ENCODE measurements at places on chromosomes 2 and 18.

GRCh38 chr18:49596687-49597086 lies 34.8 kb downstream of the LIPG start:
- H3K27ac ChIP-seq: no peak overlapping the region
- no peak overlapping the region for H3K4me3 ChIP-seq

GRCh38 chr2:100008956-100009355 lies 133.4 kb downstream of the AFF3 start:
- no peak overlapping the region for H3K4me3 ChIP-seq
- H3K27ac ChIP-seq: no peak overlapping the region
- DNase-seq: no peak
- H3K4me1 ChIP-seq: no peaks in the 10 kb centered on the region
- no peaks in the 10 kb centered on the region for H3K27me3 ChIP-seq

- H3K27me3 ChIP-seq: no peaks in the 10 kb centered on the region
- no peak overlapping the region for H3K4me3 ChIP-seq
- H3K4me1 ChIP-seq: no peaks in the 10 kb centered on the region
- no peak for DNase-seq
- H3K27ac ChIP-seq: no peak overlapping the region
- no peaks in the 10 kb centered on the region for H3K36me3 ChIP-seq
Observed at GRCh38 chr2:77520641-77521547, 1.3 kb downstream of the LRRTM4 start.

DNA sequence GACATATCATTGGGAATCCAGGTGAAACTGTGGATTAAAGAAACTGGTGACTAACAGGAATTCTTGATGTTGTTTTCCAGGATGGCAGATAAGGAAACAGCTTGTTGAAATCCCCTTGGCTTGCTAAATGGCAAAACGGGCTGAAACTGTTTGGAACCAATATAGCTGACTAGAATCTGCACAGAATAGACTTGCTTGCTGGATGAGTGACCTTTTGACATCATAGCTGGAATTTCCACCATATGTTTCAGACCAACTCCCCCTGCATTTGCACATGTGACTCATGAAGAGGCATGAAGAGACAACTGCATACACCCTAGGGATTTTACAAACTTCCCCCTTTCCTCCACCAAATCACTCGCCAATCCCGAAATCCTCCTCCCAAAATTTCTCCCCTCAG lies 87.7 kb upstream of the LYPD1 start:
- no peak overlapping the region for H3K27ac ChIP-seq
- H3K4me1 ChIP-seq: no peaks in the 10 kb centered on the region
- DNase-seq: no peak
- H3K27me3 ChIP-seq: no peaks in the 10 kb centered on the region
- no peak overlapping the region for H3K4me3 ChIP-seq

DNA sequence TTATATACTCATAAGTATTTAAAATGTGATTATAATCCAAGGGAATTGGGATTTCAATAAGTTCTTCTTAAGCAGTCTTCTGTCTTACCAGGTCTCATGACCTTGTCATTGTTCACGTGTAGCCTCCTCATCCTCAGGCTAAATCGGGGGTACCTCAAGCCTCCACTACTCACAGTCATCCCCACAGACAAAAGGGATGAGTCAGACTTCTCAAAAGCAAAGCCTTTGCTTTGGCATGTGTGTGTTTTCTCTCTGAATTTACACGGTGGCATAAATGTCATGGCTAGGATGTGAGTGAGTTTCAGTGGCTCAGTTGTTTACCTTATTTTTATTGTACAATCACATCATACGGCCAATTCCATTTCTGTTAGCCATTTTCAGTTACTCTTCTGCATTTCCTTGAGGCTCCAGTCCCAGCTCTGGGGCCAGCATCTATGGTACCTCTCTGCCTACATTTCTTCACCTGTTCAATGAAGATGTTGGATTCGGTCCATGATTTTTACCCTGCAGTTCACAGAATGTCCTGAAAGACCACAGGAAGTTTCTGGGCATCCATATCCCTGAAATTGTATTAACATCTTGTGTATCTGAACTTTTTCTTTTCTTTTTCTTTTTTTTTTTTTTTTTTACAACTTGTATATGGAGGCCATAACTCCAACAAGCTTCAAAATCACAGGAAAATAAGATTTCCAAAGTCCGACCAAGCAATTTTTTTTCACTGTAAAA lies 195.3 kb downstream of the FHOD3 start:
- no peaks in the 10 kb centered on the region for H3K36me3 ChIP-seq
- DNase-seq: no peak
- no peak overlapping the region for H3K27ac ChIP-seq
- no peak overlapping the region for H3K4me3 ChIP-seq

GRCh38 chr2:60438131-60438530 lies 115.3 kb downstream of the BCL11A start:
- no peaks in the 10 kb centered on the region for H3K4me1 ChIP-seq
- DNase-seq: no peak
- no peak overlapping the region for H3K4me3 ChIP-seq
- H3K27ac ChIP-seq: no peak overlapping the region
- no peaks in the 10 kb centered on the region for H3K27me3 ChIP-seq
- no peaks in the 10 kb centered on the region for H3K36me3 ChIP-seq

DNA sequence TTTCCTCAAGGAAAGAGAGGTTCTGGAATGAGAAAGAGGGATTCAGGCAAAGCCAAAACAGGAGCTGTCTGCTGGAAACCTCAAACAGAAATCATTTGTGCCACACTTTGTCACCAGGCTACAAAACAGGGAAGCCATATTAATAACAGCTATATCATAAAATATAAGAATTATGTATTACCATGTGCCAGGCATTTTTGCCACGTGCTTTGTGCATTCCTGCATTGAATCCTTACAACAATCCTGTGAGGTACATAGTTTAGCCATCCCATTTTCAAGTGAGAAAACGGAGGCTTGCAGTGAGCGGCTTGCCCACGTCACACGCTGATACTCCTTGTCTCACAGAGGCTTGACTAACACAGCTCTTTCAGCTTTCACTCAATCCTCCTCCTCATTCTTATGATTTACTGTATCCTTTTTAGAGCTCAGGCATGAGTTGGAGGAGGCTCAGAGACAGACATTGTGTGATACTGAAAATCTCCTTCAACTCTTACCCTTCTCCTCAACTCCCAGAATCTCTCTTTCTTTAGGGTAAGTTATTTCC lies 148.4 kb upstream of the MEX3C start:
- H3K4me3 ChIP-seq: no peak overlapping the region
- no peaks in the 10 kb centered on the region for H3K4me1 ChIP-seq
- H3K27ac ChIP-seq: no peak overlapping the region
- H3K36me3 ChIP-seq: no peaks in the 10 kb centered on the region

GRCh38 chr2:126803434-126803775 lies 95.3 kb upstream of the TEX51 start:
- DNase-seq: no peak
- no peaks in the 10 kb centered on the region for H3K36me3 ChIP-seq
- no peak overlapping the region for H3K27ac ChIP-seq
- no peak overlapping the region for H3K4me3 ChIP-seq
- no peaks in the 10 kb centered on the region for H3K4me1 ChIP-seq
- H3K27me3 ChIP-seq: peaks cover 3% of the 10 kb centered on the region

DNA sequence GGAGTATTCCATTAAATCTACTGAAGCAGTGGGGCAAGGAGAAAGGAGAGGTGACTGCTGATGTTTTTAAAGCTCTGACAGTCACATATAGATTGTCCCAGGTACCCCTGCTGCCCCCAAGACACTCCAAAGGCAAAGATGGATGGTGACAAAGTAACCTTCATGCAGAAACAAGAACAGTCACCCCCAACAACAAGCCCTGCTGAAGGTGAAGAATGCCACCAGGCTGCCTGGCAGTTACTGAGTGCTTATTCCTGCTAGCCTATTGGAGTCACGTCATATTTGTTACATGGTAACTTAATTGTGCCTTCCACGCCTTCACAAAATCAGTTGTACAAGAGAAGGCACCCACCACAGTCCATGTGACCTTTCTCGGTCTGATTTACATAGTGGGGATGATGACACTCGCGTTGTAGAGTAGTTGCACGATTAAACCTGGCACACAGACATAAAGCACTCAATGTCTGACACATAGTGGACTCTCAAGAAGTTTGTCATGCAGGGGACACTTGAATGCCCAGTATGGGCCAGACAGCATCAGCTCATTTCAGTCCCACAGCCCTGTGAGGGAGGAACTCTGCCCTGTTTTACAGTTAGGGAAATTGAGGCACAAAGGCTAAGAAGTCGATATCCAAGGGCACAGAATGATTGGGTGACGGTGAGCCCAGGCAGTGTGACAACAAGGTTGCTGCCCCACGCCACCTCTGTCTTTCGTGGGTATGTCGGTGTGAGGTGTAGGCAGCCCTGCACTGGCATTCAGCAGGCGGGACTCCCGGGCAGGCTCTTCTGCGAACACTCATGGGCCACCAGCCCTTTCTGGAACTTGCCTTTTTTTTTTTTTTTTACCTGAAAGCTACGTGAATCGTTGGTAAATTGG lies 62.7 kb downstream of the ZCCHC2 start:
- no peak for DNase-seq
- H3K27ac ChIP-seq: no peak overlapping the region
- no peaks in the 10 kb centered on the region for H3K27me3 ChIP-seq
- H3K4me3 ChIP-seq: no peak overlapping the region
- no peaks in the 10 kb centered on the region for H3K36me3 ChIP-seq

DNA sequence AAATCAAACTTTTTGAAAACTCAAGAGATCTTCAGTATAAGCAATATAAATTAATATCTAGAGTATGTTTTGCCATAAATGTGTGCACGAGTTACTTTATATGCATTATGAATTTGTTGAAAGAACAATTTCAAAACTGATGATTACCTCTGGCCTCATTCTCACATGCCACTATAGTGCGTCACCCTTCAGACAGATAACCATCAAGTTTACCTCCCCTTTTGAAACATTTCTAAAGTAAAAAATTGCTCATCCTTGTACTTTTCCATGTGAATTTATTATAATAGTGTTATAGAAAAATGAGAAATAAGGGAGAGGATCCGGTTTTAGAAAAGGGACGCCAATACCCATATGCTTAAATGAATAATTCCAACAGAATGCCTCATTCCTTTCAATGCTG lies 38.3 kb downstream of the ZEB2 start:
- no peak for DNase-seq
- no peaks in the 10 kb centered on the region for H3K27me3 ChIP-seq
- no peak overlapping the region for H3K27ac ChIP-seq
- peaks cover 11% of the 10 kb centered on the region for H3K4me1 ChIP-seq
- H3K36me3 ChIP-seq: no peaks in the 10 kb centered on the region

- no peaks in the 10 kb centered on the region for H3K4me1 ChIP-seq
- no peaks in the 10 kb centered on the region for H3K27me3 ChIP-seq
- no peak overlapping the region for H3K27ac ChIP-seq
- no peaks in the 10 kb centered on the region for H3K36me3 ChIP-seq
- no peak for DNase-seq
- no peak overlapping the region for H3K4me3 ChIP-seq
Observed at GRCh38 chr2:29747786-29748470, 173.5 kb downstream of the ALK start.

GRCh38 chr2:80815259-80815658 lies 510.7 kb upstream of the LRRTM1 start:
- no peaks in the 10 kb centered on the region for H3K36me3 ChIP-seq
- H3K4me3 ChIP-seq: no peak overlapping the region
- H3K27ac ChIP-seq: no peak overlapping the region

DNA sequence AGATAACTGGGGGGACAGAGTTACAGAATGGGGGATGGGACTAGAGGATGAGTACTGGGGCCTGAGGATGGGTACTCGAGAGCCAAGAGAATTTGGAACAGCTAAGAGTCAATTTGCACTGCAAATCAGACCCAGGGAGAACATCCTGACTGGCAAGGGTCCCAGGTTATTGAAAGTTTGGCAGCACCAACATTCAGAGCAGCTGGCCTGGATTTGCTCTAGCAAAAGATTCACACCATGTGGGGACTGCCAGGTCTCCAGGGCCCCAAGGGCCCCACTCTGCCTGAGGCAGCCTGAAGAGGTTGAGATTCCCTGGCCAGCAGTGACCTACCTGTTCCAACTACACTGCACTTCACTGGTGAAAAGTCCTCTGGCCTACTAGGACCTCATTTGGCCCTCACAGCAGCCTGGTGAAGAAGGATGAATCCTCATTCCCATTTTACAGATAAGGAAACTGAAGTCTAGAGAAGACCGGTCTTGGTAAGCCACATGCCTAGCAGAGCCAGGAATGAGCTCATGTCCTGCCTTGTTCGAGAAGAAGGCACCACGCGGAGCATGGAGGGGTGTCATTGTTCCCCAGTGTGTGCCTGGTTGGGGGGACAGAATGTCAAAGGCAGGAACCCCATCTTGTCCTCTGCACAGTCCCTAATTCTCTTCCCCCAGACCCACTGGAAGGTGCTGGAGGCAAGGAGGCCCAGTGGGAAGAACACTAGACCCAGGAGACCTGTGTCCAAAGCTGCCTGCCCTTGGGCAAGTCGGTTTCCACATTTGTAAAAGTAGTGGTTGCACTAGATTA lies 258.6 kb downstream of the TNS1 start:
- H3K4me3 ChIP-seq: no peak overlapping the region
- no peaks in the 10 kb centered on the region for H3K36me3 ChIP-seq
- H3K27me3 ChIP-seq: no peaks in the 10 kb centered on the region

- no peak overlapping the region for H3K27ac ChIP-seq
- no peaks in the 10 kb centered on the region for H3K36me3 ChIP-seq
- no peaks in the 10 kb centered on the region for H3K4me1 ChIP-seq
- H3K4me3 ChIP-seq: no peak overlapping the region
- H3K27me3 ChIP-seq: no peaks in the 10 kb centered on the region
Observed at GRCh38 chr18:48699761-48700160, 160.9 kb downstream of the CTIF start.

DNA sequence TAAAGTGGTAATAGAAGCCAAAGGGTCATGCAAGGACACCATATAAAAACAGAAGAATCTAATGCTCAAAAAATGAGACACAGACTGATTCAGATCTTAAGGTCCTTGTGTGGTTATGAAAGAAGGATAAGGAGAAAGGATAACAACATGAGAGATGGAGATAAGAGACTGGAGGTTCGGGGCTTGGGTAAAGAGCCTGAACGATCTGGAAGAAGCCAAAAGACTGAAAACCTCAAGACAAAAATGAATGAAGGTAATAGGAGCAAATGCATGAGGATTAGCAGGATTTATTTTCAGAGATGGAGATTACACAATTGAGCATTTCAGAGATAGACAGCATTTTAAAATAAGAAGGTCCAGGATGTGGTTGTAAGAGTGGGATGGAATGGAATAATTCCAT lies 26.1 kb downstream of the STK17B start:
- peaks cover 51% of the 10 kb centered on the region for H3K36me3 ChIP-seq
- no peaks in the 10 kb centered on the region for H3K27me3 ChIP-seq
- no peak overlapping the region for H3K4me3 ChIP-seq

GRCh38 chr2:224160917-224161316 lies 121.8 kb upstream of the SERPINE2 start:
- no peaks in the 10 kb centered on the region for H3K27me3 ChIP-seq
- no peak for DNase-seq
- H3K4me3 ChIP-seq: no peak overlapping the region
- no peak overlapping the region for H3K27ac ChIP-seq
- no peaks in the 10 kb centered on the region for H3K36me3 ChIP-seq
- H3K4me1 ChIP-seq: no peaks in the 10 kb centered on the region

GRCh38 chr18:45962461-45962860 lies 4.7 kb downstream of the EPG5 start:
- no peaks in the 10 kb centered on the region for H3K36me3 ChIP-seq
- H3K27me3 ChIP-seq: no peaks in the 10 kb centered on the region
- no peak overlapping the region for H3K4me3 ChIP-seq
- DNase-seq: peak; percentile 50

- H3K4me1 ChIP-seq: no peaks in the 10 kb centered on the region
- H3K4me3 ChIP-seq: no peak overlapping the region
- H3K27me3 ChIP-seq: no peaks in the 10 kb centered on the region
- DNase-seq: no peak
- H3K27ac ChIP-seq: no peak overlapping the region
Observed at GRCh38 chr2:16553226-16553625, 112.4 kb downstream of the CYRIA start.
